ENCODE measurements at places on chromosomes 7 and 10.

DNA sequence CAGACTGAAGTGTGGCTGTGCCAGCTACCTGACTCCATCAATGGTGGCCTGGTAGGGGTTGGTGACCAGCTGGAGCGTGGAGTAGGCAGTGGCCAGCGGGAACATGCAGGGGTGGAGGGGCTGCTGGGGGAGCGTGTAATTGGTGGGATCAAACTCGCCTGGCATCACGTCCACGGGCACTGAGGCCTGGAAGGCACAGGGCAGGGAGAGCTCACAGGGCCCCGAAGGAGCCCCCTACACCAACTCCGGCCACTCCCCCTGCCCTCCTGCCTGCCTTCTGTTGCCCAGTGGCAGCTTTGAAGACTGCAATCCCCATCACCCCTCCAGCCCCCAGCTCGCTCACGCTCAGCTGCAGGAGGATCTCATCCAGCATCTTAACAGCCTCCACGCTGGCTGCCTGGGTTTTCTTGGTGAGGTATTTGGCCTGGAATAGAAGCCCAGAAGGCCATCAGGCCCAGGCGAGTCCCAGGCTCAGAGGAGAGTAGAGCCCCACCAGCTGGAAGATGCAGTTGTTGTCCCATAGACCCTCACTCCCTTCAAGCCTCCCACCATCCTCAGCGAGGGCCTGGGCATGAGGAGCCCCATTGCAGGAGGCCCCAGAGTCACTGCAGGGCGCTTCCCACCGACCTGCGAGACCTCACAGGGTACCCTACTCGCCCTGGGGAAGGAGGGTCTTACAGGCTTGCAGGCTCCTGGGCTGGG, 7.1 kb downstream of the POLD2 start:
- no peak for DNase-seq

DNA sequence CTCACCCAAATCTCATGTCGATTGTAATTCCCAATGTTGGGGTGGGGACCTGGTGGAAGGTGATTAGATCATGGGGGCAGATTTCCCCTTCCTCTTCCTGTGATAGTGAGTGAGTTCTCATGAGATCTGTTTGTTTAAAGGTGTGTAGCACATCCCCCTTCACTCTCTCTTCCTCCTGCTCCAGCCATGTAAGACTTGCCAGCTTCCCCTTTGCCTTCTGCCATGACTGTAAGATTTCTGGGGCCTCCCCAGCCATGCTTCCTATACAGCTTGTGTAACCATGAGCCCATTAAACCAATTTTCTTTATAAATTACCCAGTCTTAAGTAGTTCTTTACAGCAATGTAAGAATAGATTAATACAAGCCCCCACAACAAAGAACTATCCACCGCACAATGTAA, 109.9 kb upstream of the JAZF1 start:
- DNase-seq, result no peak

DNA sequence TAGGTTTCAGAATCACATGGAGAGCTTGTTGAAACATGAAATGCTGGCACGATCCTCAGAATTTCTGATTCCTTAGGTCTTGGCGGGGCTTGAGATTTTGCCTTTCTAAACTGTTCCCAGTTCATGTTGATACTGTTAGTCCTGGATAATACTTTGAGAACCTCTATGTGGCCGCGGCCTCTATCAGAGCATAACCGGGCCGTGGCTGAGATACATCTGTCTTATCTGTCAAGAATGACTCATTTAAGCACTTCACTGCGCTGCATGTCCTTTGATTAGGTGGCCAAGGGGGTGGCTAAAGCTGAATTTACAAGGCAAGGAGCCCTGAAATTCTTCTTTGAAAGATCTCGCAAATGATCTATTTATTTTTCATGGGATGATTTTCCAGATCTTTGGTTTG, 66.9 kb downstream of the GALNT17 start:
- no peak for DNase-seq

- DNase-seq, result peak; percentile 32
These were observed 334 bp downstream of the ZNF800 start for GRCh38 chr7:127392182-127392565.

- no peak for DNase-seq
These were observed 4.9 kb upstream of the FOXP2 start for GRCh38 chr7:114409750-114410149.

DNA sequence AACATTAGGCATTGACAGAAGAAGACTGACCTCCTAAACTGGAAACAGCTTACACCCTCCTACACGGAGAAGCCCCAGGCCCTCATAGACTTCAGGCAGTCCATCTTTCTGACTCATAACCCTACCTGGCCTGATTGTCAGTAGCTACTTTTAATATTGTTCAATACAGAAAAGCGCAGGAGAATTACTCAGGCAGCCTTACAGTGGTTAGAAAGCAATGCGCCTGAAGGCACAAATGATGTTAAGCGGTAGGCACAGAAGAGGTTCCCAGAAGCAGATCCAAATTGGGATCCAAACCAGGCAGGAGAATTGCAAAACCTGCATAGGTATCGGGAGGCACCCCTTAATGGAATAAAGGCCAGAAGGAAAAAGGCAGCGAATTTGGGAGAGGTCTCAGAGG, 5.4 kb upstream of the CYREN start:
- no peak for DNase-seq

DNA sequence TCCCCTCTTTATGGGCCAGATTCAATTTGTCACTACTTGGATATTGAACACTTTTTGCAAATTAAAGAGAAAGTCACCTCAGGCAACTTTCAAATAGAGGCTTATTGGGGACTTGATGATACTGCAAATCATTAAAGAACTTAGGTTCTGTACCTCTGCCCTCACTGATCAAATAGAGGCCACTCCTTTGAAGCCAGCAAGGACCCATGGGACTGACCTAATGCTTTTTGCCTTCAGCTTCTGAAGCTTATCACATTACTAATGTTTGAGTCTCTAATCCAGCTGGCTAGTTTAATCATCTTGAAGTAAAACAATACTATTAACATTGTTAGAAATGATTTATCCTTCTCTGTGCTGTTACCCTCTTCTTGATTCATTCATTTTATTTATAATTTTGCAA, 93.0 kb upstream of the ZNF800 start:
- no peak for DNase-seq

DNA sequence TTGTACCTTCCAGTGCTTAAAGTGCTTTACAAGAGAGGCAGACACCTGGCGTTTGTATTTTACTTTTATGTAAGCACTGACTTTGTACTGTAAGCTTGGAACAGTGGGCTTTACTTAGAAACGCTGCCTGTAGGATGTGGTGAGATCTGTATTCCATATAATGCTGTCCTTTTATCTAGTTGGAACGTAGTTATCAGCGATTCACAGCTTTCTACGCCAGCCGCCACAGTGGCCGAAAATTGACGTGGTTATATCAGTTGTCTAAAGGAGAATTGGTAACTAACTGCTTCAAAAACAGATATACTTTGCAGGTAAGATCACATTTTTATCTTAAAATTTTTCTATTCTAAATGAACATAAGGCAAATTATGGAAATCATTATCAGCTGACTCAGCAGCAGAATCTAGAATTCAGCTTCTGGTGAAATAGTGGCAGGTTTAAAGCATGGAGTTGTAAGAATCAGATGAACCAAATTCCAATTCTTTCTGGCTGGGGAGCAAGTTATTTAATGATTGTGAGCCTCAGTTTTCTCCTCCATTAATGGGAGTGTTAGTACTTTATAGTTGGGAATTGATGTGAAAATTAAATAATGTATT, 91.5 kb downstream of the CUL1 start:
- DNase-seq, result no peak

DNA sequence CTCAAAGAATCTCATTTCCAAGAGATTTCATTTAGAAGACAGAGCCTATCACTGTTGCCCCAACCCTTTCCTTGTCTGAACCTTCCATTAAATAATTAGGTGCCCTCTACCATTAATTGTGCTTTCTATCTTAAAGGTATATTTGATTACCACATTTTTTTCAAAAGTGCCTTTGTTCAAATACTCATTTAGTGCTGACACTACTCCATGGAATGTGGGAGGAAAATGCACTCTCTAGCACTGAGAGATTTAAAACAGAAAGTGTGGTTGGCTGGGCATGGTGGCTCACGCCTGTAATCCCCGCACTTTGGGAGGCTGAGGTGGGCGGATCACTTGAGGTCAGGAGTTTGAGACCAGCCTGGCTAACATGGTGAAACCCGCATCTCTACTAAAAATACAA, 119.8 kb downstream of the CACNA2D1 start:
- DNase-seq, result no peak

Measured in activated naive CD8-positive, alpha-beta T cell treated with anti-CD3 and anti-CD28 coated beads, Interleukin-2, amount 50 U/mL, for 16 hours (primary cell).